T-helper 1 cell (primary cell): ENCODE measurements at places on chromosomes 6 and 20.

DNA sequence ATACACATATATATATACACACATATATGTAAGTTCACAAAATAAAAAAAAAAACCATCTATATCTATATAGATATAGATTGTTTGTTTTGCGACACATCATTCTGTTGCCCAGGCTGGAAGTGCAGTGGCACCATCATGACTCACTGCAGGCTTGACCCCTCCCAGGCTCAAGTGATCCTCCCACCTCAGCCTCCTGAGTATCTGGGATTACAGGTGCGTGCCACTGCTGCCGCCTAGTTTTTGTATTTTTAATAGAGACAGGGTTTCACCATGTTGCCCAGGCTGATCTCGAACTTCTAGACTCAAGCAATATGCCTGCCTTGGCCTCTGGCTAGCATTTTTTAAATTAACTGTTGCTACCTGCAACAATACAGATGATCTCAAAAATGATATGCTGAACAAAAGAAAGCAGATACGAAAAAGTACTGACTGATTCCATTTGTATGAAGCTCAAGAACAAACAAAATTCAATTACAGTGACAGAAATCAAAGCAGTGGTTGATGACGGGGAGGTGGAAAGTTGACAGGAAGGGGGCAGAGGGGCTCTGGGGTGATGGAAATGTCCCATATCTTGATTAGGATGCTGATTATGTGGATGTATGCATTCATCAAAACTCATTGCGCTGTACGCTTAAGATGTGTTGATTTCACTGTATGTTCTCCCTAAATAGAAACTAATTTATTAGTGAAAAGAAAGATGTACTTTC lies 49.6 kb downstream of the ATXN1 start:
- peak; percentile 68 for DNase-seq

DNA sequence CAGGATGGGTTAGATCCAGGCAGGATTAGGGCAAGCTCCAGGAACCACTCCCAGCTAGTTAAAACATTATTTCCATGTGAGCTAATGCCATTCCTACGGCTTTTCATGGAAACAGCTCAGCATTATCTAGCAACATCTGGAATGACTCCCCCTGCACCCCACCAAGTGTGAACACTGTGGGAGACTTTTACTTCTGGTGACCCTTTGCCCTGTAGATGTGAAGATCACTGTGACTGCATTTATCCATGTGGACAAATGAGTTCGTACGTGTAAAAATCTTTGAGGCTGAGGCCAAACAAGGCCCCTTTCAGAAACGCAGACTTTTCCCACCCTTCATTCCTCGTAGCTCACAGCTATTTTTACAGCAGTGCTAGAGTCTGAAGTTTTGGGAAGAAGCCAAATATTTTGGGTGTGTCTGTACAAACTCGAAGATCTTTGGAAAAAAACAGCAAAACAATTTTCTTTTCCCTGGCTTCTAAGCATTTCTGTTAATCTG lies 221.8 kb upstream of the SOX4 start:
- no peak for DNase-seq

DNA sequence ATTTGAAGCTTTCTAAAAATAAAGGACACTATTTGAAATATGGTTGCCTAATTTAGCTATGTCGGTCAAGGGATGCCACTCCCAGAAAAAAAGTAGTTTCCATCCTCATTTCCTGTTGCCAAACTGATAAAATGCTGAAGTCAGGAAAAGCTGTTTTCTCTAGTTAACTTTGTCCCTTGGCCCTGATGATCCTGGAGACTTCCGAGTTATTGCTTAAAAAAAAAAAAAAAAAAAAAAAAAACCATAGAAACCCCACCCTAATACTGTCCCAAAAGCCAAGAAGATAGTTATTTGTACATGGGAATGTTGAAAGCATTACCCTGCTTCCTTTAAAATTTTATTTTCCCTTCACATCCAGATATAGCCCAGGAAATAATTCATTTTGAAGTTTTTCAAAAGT lies 236.7 kb downstream of the SOD2 start:
- no peak for DNase-seq

GRCh38 chr6:3341467-3341866 lies 82.7 kb downstream of the PSMG4 start:
- no peak for DNase-seq

DNA sequence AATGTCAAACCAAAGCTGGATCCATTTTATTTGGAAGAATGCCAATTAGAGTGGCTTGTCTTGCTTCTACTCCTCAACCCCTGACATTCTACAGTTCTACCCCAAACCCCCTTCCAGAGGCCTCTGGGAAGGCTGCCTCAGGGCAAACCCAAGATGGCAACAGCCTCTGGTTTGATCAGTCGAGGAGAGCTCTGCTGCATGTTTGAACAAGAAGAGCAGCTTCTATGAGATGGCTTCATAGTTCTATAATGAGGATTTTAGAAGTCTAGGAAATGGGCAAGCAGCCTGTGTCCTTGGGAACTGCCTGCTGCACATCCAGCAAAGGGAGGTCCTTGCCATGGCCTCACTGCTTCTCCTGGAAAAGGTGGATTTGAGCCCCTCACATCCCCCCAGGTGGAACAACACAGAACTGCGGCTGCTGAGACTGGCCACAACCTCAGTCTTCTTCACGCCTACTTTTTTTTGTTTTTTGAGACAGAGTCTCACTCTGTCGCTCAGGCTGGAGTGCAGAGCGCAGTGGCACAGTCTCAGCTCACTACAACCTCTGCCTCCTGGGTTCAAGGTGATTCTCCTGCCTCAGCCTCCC lies 37.9 kb downstream of the ZC3H12D start:
- DNase-seq = no peak

- DNase-seq = no peak
Measured at GRCh38 chr6:5034736-5035135, 30.9 kb upstream of the RPP40 start.

GRCh38 chr6:43747784-43748183 lies 22.2 kb upstream of the VEGFA start:
- no peak for DNase-seq

DNA sequence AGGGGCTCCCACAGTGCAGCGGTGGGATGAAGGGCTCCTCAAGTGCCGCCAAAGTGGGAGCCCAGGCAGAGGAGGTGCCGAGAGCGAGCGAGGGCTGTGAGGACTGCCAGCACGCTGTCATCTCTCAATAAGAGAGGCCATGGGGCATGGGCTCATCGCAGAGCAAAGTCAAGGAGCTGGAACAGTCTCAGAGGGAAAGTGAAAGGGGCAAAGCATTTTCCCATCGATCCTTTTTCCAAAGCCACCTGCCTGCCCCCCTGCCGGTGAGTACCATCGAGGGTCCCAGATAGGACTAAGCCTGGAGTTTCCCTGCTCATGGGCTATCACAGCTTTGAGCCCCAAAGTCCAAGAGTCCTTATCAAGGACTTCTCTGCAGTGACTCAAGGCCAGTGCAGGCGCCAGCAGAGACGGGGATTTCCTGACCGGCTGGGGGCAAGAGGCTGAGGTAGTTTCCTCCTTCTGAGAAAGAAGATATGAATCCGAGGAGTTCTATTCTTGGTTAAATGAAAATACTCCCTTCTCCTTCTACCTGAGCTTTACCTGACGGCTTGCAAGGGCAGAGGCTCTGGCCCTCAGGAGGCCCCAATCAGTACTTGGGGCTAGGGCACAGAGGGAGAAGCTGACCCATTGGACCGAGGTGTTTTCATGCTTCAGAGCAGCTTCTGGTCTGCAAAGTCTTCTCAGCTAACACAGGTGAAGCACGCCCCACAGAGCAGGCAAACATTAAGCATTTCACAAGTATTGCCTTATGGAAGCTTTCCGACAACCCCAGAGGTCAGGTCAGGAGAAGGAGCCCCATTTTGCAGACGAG lies 22.6 kb downstream of the ETV7 start:
- DNase-seq = no peak

GRCh38 chr6:35970181-35970580 lies 49.3 kb upstream of the SRPK1 start:
- DNase-seq = no peak

GRCh38 chr6:90894285-90895130 lies 307.6 kb upstream of the MAP3K7 start:
- no peak for DNase-seq

GRCh38 chr20:640674-641515 lies 12.1 kb downstream of the SRXN1 start:
- no peak for DNase-seq

- no peak for DNase-seq
Measured at GRCh38 chr6:104689551-104690205, 170.0 kb downstream of the HACE1 start.
